ENCODE measurements at places on chromosomes 11 and 22. TPM values are rescaled to one million over a fixed set of nuclear protein-coding genes. Genes with fewer than 3 reads are reported as not detected.

Gene PLA2G3
- total RNA-seq, result not detected

Gene PCSK7
- 126 TPM for total RNA-seq

Gene PIWIL4
- 0.35 TPM for total RNA-seq

Gene APOC3
- not detected for total RNA-seq

Gene NEFH
- 2.1 TPM for total RNA-seq

Gene SLC22A25
- not detected for total RNA-seq

Gene TRIM49D2
- not detected for total RNA-seq

Gene SGSM1
- total RNA-seq, result 0.19 TPM

- peak; percentile 63 for DNase-seq
These were observed 533 bp downstream of the ELF5 start for GRCh38 chr11:34512840-34513681.

- no peak for DNase-seq
These were observed 206.4 kb upstream of the E2F8 start for GRCh38 chr11:19447150-19447566.

DNA sequence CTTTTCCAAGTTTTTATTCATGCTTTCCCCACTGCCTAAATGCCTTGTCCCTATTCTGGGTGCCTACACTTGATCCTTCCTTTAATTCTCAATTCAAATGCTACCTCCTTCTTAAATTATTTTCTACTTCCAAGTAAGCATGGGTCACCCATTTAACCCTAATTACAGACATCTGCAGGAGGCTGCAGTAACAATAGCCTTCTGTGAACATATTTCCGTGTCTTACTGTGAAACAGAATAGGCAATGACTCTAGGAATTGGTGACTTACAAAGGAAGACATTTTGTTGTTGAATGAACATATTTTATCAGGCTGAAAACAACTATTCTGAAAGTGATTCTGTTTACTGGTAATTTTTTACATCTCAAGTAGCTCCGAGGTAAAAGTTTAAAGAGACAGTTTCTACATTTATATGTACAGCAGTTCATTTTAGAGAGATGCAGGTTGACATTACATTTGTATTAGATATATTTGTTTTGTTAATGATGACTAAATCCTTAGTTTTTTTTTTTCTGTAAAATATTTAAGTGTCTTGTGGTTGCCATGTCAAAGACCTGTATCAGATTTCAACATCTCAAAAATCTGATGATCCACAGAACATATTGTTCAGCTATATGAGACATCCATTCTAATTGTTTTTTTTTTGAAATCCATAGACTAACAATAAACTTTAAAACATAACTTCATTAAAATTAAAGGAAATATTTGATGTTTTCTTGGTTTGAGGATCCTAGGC lies 316.8 kb downstream of the CASP12 start:
- DNase-seq, result no peak

GRCh38 chr11:13348305-13348704 lies 70.7 kb downstream of the BMAL1 start:
- no peak for DNase-seq

GRCh38 chr11:37905707-37906417 lies 1307.8 kb upstream of the RAG2 start:
- no peak for DNase-seq

GRCh38 chr11:111726301-111726713 lies 39.9 kb downstream of the PPP2R1B start:
- DNase-seq, result no peak

DNA sequence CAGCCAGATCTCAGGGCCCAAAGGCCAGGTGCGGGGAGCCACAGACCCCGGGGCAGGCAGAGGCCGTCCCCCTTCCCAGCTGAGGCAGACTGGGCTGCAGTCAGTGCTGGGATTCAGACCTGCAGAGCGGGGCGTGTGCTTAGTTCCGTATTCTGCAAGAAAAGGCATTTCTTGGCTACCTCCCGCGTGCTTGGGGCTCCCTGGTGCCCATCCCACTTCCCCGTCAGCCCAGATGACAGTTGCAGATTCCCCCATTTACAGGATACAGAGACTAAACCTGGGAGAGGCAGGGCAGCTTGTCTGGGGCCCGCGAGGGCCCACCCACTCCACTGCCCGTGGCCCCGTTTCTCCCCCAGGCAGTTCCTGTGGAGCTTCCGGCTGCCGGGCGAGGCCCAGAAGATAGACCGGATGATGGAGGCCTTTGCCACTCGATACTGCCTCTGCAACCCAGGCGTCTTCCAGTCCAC lies 18.3 kb downstream of the CYTH4 start:
- DNase-seq, result no peak

GRCh38 chr11:111001986-111002611 lies 243.4 kb upstream of the POU2AF2 start:
- DNase-seq, result no peak

DNA sequence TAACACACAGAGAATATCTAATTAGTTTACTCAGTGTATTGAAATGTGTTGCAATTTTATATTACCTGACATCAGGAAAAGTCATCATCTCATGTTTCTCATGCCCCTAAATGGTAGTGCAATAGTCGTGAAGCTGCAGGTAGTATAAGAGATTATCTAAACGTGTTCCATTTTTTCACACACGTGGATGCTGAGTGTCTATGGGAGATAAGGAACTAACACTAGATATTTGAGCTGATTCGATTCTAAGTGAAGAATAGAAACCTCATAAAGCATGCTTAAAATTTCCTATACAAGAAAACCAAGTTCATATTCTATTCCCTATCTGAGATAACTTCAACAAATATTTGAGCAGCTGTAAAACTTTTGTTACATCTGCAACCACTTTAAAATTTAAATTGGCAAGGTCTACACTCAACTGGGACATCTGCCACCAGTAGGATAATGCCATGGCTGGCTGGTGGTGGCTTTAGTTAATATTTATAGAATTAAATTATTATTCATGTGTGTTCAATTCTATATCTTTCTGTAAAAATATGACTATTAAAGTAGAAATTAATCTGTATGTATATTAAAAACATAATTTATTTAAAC lies 388.8 kb downstream of the LUZP2 start:
- DNase-seq, result no peak

DNA sequence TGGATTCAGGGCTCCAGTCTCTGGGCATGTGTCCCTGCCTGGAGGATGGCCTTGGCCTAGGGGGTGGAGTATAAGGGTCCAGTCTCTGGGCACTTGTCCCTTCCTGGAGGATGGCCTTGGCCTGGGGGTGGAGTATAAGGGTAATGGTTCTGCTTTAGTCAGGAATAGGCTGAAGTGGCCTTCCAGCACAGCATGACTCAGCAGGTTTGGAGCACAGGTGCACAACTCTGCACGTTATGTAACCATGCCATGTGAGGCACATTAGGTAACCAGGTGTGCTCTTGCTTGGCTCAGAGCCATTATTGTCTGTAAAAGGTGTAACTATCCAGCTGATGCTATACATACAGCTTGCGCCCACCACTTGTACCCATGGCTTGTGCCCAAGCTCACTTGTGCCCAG lies 48.4 kb upstream of the POLD3 start:
- DNase-seq, result no peak

DNA sequence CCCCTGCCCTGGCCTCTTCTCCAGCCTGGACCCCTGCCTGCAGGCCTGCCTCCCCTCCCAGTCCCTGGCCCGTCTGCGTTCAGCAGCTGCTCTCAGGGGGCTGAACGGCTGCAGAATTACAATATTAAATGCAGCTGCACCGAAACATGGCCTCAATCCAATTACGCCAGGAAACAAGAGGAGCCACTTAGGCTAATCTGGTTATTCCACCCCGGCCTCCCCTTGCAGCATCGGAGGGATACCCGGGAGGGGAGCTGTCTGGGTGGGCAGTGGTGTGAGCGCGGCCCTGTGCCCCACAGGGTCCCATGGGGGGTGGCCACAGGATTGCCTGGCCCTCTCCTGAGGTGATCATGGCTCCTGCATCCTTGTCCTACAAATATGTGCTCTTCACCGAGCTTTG lies 42.6 kb downstream of the FLRT1 start:
- no peak for DNase-seq

DNA sequence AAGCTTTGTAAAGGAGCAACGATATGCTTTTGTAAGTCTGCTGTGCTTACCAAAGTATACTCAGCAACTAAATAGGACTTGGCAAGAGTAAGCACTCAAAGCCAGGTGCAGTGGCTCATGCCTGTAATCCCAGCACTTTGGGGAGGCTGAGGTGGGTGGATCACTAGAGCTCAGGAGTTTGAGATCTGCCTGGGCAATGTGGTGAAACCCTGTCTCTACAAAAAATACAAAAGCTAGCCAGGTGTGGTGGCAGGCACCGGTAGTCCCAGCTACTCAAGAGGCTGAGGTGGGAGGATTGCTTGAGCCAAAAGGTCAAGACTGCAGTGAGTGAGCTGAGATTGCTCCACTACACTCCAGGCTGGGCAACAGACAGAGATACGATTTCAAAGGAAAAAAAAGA lies 67.5 kb downstream of the PAK1 start:
- DNase-seq, result no peak

DNA sequence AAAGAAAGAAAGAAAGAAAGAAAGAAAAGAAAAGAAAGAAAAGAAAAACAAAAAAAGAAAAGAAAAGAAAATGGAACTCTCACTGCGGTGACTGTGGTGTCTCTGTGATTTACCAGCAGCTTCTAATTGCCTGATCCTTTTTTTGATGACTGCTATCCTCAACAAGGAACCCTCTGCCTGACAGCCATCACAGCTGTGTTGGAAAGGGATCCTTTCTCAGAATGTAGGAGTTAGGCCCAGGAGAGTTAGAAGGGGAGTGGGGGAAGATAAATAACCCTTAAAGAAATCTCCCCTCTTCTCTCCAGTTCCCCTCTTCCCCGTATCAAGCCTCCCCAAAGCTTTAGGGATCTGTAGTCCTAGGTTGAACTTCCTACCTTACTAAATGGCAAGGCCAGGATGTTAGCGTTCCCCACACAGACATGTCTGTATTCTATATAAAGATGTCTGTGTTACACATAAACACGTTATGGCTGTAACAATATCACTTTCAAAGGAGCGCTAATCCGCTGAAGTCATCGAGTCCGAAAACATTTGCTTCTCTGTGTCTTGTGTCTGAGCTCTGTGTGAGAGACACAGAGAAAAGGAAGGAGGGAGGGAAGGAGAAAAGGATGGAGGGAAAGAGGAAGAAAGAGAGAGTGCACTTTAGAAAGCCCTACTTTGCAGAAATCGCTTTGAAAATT lies 26.8 kb upstream of the WT1 start:
- no peak for DNase-seq

- no peak for DNase-seq
These were observed 34.4 kb upstream of the LRRC10B start for GRCh38 chr11:61474013-61474643.

DNA sequence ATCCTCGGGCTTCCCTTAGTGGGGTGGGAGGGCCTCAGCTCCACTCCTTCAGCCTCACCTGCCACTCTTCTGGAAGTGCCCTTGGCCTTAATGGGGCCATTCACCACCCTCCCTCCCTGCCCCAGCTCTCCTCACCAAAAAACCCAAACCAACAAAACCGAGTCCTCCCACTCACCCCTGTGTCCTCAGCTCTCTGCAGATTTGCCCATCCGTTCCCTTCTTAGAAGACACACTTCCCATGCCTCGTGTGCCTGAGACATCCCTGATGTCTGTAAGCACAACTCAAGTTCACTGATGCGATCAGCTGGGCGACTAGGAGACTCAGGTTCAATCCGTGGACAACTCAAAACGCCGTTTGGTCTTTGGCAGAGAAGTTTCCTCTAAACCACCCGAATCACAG lies 839.2 kb downstream of the TBC1D22A start:
- DNase-seq, result no peak

GRCh38 chr11:106624377-106624776 lies 393.9 kb downstream of the GUCY1A2 start:
- no peak for DNase-seq

GRCh38 chr11:112478806-112479205 lies 218.1 kb upstream of the PLET1 start:
- DNase-seq, result no peak

GRCh38 chr11:28142724-28143123 lies 34.5 kb downstream of the METTL15 start:
- no peak for DNase-seq

GRCh38 chr11:17760102-17761029 lies 25.8 kb downstream of the KCNC1 start:
- DNase-seq, result no peak

- no peak for DNase-seq
These were observed 19.3 kb upstream of the SYT7 start for GRCh38 chr11:61599968-61600710.

DNA sequence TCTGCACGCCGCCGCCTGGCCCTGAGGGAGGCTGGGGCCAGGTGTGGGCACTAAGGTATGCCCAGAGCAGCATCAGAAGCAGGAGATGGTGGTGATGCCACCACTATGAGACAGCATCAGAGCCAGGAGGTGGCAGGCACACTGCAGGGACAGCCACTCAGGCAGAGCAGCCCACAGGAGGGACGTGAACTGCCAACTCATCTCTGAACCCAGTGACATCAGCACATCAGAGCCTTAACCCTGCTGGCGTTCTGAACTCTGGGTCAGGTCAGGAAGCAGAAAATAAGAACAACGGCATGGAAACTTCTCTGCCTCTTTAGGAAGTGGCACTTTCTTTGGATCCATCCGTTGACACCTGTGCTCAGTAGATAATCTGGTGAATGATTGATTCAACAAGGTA lies 14.7 kb upstream of the IFT27 start:
- peak; percentile 55 for DNase-seq

- DNase-seq, result no peak
These were observed 8.6 kb upstream of the UPB1 start for GRCh38 chr22:24486501-24486921.

DNA sequence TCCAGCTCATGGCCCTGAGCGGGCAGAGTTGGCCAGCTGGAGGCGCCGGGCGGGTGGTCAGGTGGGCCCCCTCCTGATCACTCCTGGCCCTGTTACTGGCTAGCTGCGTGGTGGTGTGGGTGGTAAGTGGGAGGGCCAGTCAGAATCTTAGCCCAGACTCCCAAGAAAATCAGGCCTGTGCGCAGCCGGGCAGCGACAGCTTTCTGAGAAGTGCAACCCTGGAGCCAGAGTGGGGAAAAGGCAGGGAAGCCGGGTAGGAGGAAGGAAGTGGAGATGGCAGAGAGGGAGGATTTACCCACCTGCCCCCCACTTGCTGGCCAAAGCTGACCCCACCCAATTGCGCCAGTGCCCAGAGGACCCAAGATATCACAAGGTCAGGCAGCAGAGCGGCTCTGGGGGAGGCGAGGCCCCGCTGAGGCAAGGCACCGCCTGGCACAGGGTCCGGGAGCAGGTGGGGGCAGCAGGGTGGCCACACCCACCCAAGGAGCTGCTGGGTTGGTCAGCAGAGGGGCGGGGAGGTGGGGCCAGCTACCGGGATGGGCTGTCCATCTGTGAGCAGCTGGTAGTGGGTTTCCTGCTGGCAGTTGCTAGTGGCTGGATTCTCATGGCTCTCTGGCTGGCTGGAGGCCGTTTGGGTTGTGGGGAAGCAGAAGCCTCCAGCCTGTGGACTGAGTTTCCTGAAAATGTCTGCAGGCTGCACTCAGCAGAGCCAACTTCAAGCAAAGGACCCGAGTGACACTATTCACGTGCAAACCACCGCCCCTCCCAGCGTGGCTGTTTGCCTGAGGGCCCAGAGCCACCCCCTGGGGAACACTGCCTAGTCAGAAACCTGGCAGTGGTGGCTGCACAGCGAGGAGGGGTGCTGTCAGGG lies 196.4 kb downstream of the IGLL1 start:
- DNase-seq, result no peak

Measured in activated naive CD4-positive, alpha-beta T cell treated with anti-CD3 and anti-CD28 coated beads, Interleukin-2, amount 50 U/mL, for 72 hours (primary cell).